ENCODE measurements at places on chromosomes 2 and 18.

GRCh38 chr2:221896505-221897151, 324.5 kb upstream of the EPHA4 start:
- DNase-seq: no peak

- DNase-seq: peak; percentile 33
These were observed 24.4 kb downstream of the NFE2L2 start for GRCh38 chr2:177239932-177240630.

GRCh38 chr18:79429785-79430281, 34.1 kb downstream of the NFATC1 start:
- DNase-seq: no peak

DNA sequence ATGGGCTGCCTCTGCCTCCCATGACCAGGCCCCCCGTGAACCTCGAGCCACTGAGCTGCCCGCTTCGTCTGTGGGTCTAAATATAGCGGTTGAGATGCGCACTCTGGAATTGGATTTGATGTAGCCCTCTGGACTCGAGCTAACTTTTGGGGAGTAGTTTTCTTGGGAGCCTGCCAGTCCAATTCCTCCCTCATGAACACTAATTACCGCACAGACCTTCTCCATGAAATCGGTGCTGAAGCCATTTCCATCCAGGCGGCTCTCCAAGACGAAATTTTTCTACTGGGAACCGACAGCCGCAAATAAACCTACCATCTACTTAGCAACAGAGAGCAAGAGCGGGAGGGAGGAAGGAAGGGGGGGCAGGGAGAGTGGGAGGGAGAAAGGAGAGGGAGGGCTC, 63.6 kb downstream of the CELF4 start:
- peak; percentile 12 for DNase-seq

DNA sequence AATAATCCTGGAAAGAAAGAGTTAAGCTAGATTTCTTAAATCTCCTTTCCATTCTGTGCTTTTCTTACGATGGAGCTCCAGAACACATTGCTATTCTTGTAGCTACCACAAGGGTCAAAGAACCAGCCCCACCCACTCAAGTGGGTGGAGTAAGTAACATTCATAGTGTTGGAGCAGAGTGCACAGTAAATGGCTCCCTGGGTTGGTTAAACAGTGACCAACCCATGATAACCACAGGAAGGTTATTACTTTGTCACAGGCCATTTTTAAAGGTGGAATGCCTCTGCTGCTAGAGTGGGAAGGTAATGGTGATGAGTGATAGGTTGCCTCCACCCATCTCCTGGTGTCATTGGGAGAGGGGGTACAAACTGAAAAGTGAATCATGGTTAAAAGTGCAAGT, 13.9 kb downstream of the ARPC2 start:
- no peak for DNase-seq

DNA sequence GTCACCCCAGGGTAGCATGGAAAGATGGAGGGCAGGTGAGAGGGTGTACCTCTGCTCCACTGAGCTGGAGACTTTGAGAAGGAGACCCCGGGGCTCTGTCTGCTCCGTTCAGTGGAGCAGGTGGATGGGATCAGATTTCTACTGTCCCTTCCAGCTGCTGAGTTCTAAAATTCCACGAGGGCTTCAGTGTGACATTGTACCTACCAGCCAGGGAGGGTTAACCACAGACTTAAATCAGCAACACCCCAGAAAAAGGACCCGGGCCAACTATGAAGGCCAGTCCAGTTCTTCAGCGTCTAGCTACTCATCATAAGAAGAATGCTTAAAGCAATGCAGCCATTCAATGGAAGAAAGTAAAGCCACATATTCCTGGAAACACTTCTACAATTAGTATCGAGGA, 23.8 kb downstream of the STAT1 start:
- no peak for DNase-seq

GRCh38 chr2:216004697-216005283, 8.6 kb downstream of the MREG start:
- no peak for DNase-seq

- no peak for DNase-seq
These were observed 126.9 kb upstream of the ZNF516 start for GRCh38 chr18:76621782-76622495.

- DNase-seq: no peak
These were observed 307.6 kb downstream of the RIT2 start for GRCh38 chr18:42807887-42808286.

- no peak for DNase-seq
These were observed 33.0 kb upstream of the NTSR2 start for GRCh38 chr2:11702946-11703345.

All from amygdala (tissue), 56 donors.